ENCODE measurements at places on chromosomes 12 and 14.

DNA sequence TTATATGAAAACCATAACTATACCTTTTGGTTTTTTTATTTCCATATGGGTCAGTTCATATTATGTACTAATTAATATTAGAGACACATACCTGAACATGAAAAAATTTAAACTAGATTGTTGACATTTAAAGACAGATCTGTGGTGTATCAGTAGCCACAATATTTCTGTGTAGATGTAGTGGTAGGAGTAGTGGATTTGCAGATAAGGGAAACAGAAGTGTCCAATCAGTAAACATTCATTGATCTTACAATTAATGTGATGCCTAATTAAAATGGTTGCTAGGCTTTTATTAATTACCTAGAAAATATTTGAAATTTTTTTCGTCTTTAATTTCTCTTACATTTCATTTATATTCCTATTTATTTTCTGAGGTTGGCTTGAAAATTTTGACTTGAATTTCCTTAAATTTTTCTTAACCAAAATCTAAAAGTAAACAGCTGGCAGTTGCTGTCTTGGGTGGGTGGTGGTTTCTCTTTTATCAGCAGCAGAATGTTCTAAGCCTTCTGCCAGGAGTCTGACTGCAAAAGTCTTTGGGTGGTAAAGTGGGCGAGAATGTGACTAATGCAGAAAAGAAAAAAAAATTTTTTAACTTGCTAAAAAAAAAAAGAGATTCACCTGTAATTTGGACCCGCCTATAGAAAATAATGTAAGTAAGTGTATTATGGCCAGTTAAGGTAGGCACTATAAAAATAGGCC lies 2.4 kb downstream of the FGFR1OP2 start:
- no peak for DNase-seq

DNA sequence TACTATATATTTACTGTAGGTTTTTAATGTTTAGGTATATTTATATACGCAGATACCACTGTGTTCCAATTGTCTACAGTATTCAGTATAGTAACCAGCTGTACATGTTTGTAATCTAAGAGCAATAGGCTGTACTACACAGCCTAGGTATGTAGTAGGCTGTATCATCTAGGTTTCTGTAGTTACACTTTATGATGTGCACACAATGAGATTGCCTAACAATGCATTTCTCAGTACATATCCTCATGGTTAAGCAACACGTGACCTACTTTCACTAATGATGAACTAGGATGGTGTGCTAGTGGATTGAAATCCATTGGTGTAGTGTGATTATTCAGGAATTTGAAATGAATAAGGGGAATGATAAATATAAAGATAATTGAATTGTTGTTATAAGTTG lies 77.7 kb downstream of the ETNK1 start:
- DNase-seq: no peak

DNA sequence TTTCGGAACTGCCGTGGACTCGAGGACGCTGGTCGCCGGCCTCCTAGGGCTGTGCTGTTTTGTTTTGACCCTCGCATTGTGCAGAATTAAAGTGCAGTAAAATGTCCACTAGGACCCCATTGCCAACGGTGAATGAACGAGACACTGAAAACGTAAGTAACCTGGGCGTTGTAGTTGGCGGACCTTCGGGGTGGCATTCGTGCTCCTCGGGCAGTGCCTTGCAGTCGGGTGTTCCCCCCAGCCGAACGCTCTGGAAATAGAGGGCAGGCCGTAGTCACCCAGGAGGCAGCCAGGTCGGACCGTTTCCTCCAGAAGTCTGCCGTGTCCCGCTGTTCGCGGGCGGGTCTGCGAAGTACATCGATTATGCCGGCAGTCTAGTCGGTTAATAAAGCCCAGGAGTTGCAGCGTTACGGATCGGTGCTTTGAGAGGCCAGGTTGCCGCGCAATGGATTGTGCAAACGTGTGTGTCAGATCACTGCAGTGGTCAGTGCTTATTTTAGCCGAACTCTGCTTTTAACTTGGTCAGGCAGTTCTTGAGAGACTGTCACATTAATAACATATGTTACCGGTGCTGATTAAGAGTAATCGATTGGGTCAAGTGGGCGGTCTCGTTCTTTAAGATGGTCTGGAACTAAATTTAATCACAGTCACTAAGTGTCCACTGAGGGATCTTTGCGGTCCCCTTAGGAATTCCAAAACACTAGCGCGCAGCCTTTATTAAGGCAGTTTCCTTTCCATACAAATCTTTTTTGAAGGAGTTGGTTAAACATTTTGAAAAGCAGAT lies 906 bp downstream of the MARK3 start:
- no peak for DNase-seq

DNA sequence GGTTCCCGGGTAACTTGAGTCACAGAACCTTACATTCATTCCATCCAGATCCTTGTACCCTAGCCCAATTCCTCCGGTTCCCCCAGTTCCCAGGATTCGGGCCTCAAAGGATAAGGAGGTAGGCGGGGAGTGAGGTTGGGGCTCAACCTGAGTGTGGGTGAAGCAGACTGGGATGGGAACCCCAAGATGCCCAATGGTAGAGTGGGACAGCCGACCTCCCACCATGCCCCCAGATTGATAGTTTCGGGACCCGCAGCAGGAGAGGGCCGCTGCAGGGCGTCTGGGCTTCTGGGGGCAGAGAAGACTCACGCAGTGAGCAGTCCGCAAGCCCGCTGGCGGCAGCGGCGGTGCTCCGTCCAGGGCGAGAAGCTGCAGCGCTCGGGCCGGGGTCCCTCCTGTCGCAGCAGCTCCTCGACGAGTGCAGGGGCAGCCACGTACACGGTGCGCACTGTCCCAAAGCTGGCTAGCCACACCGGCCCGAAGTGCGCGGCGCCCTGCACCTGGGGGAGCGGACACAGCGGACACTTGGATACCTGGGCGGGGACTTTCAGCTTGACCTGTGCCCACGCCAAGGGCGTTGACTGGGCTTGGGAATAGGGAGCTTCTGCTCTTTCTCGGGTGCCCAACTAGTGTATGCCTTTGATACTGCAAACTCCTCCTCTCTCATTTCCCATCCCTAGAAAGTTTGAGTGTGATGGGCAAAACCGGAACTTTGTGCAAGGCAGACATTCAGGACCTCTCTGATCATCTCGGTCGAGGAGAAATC lies 997 bp downstream of the CYP27B1 start:
- DNase-seq: no peak

DNA sequence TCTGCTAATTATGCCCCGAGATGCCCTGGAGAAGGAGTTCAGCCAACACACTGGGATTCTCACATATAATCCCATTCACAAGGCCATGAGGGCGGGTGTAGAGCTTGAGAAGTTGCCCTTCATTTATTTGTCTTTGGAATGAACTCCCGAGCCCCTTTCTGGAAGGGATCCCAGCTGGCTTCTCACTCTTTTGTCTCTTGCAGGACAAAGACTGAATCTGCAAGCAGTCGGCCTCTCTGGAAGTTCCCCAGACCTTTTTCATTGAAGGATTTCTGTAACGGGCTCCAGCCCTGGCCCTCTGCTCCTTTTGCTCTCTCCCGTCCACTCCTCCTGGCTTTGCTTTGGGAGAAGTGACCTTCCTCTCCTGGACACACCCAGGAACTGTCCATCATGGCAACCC lies 163.3 kb upstream of the SFSWAP start:
- DNase-seq: no peak

DNA sequence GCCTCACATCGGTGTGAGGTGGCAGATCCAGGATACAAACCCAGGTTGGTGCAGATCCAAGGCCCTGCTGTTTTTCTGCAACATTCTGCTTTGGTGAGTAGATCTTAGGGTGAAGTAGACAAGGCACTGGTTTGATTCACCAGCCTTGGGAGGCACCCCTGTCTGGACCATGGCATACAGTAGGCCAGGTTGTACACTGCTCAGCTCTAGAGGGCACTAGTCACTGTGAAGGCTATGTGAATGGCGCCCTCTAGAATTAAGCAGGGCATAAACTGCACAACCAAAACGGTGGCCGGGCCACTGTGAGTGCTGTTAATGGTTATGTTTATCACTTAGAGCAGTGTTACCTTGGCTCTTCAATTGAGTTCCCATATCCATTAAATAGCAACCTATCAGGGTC lies 280.6 kb upstream of the PWP1 start:
- no peak for DNase-seq

DNA sequence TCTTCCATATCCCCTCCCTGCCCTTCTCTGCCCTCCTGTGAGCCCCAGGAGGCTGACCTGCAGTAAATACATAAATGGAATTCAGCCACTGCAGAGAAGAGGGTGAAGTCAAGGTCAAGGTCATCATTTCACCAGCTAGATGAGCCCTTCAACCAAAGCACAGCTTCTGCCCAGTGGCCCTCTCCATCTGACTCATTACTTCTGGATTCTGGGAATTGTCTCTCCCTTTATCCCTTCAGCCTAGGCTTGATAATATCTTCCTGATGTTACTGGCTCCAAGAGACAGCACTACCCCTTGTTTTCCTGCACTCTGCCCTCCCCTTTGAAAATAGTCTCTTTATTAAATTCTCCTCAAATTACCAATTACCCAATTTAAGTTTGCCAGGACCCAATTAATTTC lies 64.5 kb downstream of the TTC9 start:
- no peak for DNase-seq

DNA sequence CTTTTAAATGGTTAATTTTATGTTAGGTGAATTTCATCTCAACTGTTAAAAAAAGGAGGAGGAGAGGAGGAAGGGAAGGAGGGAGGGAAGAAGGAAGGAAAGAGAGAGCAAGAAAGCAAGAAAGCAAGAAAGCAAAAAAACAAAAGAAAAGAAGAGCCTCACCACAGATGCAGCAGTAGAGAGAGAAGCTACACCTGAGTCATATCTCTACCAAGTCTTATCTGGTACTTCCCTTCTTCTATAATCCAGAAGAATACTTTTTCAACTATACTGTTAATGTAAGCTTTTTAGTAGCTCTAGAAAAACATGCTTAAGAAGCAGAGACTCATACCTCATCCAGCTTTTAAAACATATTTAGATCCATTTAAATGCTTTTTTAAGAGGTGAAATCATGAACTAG lies 5.6 kb upstream of the IL26 start:
- no peak for DNase-seq

- no peak for DNase-seq
Observed at GRCh38 chr12:128326406-128326805, 59.4 kb downstream of the TMEM132C start.

GRCh38 chr14:66359500-66359899 lies 126.7 kb upstream of the CCDC196 start:
- DNase-seq: peak; percentile 11
